COR-L47 (cell line): ENCODE measurements at places on chromosomes 12 and 14.
A peak's percentile ranks its signal among the peaks of the same experiment; 100 is the strongest.

GRCh38 chr12:13211859-13212664, 15.5 kb downstream of the EMP1 start:
- no peak for DNase-seq

- no peak for DNase-seq
Measured at GRCh38 chr14:60933920-60934655, 46.8 kb downstream of the TRMT5 start.

GRCh38 chr12:42382013-42382696, 56.2 kb downstream of the PPHLN1 start:
- no peak for DNase-seq

DNA sequence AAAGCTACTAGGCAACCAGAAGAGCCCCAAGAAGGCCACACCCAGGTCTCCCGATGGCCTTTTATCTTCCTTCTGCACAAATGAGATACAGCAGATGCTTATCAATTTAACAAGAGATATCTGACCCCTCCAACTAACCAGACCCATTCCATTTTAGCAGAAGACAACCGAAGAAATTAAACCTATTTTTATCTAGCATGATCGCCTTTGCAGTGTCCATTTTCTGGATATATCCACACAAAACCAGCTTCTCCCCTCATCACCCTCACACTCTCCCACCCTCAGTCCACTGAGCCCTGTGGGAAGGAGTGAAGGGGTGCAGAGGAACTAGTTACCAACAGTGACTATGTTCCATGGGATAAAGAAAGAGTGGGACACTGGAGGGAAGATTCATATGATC, 20.9 kb upstream of the DHRS4 start:
- DNase-seq = no peak

DNA sequence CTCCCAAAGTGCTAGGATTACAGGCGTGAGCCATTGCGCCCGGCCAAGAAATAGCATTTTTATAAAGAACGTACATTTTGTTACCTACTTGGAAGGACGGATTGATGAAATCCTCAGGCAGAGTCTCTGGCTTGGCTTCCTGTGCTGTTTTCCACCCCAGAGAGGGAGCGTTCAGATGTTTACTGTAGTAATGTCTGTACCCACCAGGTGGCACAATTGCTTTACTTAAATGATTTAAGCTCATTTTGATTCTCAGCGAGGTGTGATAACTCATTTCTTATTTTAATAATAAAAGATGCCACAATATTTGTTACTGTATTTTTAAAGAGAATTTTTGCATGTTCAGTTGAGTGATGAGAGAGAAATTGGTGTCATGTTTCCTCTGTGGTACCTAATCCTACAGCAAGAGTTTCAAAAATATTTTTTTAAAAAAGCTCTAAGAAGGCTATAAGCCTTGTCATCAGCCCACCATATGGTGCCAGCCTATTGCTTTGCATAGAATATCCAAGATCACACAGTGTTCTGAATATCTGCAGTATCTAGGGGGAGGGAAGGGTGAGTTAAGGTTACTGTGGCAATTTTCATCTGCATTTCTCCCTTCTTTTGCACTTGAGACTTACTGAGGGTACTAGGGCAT, 82.6 kb upstream of the TRAF3 start:
- peak; percentile 85 for DNase-seq

DNA sequence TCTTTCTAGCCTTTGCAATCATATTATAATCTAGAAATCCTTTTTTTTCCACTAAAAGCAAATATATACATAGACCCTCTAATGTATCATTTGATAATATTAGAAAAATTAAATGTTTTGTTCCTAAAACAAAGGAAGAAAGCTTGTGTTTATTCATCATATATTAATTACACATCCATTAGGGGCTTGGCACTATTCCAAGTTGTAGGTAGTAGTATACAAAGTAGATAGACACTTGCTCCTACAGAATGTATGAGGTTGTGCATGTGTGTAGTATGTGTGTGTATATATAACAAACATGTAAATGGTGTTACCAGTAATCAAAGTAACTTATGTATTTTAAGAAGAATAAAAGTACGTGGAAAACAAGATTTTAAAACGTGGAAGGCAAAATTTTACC, 15.0 kb upstream of the KCNMB4 start:
- no peak for DNase-seq

GRCh38 chr12:70400124-70400523, 34.0 kb downstream of the KCNMB4 start:
- peak; percentile 19 for DNase-seq

DNA sequence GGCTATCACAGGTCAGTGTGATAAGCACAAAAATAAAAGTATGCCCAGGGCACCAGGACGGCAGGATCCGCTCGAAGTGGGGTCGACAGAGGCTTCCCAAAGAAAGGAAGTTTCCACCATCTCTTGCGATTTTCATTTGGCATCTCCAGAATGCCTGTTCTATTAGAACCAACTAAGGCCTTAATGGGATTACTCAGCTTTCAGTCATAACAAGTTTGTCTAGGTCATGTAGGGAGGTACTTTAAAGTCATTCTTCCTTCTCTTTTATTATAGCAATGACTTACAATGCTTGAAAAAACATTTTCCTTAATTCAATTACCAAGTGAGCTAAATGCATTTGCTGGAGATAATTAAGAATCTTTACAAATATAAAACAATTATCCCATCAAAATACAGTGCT, 83.6 kb upstream of the DIO3 start:
- DNase-seq = no peak

DNA sequence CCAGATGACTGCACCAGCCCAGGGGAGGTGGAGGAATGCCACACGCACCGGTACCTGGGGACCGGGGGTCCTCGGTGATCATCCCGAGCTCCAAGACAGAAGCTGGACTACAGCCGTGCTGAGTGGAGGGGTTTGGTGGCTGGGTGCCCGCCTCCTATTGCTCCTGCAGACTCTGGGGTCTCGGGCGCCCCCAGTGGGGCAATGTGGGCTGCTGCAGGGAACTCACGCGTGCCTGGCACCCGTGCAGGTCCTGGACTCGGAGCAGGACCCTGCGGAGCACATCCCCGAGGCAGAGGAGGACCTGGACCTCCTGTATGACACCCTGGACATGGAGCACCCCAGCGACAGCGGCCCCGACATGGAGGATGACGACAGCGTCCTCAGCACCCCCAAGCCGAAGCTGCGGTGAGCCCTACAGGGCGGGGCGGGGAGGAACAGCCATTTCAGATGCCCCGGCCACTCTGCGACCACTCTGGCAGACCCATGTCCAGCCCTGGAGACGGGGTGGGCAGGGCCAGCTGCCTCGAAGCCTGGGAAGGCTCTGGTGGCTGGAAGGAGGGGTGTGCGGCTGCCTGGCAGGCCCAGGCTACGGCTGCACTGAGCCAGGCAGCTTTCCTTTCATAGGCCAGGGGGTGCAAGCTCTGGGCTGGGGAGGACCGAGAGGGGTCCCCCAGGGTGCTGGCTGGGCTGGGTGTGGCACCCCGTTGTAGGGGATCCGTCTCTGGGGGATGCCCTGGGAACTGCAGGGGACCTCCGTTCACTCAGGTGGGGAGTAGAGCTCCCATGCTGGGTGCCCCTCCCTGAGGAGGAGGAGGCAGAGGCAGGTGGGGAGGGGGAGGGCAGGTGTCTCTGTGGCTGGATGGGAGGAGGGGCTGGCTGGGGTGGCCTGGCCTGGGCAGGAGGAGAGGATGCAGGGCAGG, 21.6 kb upstream of the TEX22 start:
- no peak for DNase-seq

DNA sequence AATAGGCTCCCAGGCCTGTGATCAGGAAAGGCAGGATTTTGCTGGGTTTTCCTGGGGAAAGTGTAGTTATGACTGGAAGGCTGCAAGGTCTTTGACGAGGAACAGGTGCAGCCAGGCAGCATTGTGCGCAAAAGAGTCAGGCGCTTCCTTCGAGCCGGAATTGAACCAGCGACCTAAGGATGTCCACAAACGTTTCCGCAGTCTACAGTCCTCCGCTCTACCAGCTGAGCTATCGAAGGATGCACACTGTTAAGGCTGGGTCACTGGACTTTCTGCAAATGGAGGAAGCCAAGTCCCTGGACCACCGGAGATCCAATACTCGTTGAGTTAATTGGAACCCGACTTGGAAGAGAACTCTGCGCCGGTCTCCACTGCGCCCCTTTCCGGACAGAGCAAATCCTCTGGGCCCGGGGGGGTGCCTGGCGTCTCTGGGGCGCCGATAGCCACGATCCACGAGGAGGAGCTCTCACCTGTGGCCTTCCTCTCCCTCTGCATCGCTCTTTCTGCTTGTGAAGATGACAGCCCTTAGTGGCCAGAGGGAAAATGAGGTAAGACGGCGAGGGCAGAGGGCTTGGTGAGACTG, 18.4 kb upstream of the OR6S1 start:
- DNase-seq = no peak

GRCh38 chr14:105602799-105603793, 76.7 kb downstream of the TMEM121 start:
- DNase-seq = no peak
